ENCODE measurements at places on chromosomes 2 and 18.

DNA sequence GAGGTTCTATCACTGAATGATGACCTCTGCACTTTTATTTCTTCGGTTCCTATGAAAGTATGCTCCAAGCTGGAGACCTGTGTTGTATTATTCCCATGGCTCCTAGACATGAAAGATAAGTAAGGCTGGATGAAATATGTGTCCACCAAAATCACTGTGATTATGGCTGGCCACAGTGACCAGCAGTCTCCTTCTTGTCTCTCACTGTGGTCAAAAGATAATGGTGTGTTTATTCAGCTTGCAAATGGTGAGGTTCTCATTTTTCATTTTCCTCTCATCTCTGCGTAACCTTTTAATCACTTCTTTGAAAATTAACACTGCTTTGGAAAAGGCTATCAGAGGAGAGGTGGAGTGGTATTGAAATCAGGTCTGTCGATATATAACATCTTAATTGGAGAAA lies 107.8 kb upstream of the DAPL1 start:
- no peak for DNase-seq

GRCh38 chr2:197369933-197370320 lies 59.3 kb upstream of the ANKRD44 start:
- no peak for DNase-seq

- no peak for DNase-seq
Measured at GRCh38 chr2:148603562-148603920, 41.0 kb upstream of the EPC2 start.

DNA sequence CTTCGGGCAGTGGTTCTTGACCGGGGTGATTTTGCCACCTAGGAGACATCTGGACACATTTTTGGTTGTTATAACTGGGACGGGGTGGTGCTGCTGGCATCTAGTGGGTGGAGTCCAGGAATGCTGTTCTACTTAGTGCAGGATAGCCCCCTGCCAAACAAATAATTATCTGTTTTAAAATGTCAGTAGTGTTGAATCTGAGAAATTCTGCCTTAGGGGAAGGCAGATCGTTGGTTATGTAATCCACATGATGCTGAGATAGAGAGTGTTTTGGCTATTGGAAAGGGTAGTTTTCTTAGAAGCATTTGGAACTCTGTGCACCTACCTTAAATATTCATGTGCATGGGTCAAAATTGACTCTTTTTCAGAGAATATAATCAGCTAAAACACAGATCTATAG lies 199.0 kb downstream of the TPGS2 start:
- DNase-seq = no peak

- DNase-seq = no peak
Measured at GRCh38 chr18:36392979-36393287, 95.4 kb downstream of the FHOD3 start.

- no peak for DNase-seq
Measured at GRCh38 chr18:47936952-47937351, 6.5 kb upstream of the SMAD2 start.

- no peak for DNase-seq
Measured at GRCh38 chr2:2748399-2749205, 417.5 kb upstream of the MYT1L start.

GRCh38 chr2:16026816-16027501 lies 86.6 kb downstream of the MYCN start:
- DNase-seq = no peak

- DNase-seq = no peak
Measured at GRCh38 chr18:58267493-58267892, 223.5 kb downstream of the NEDD4L start.

- no peak for DNase-seq
Measured at GRCh38 chr2:88959480-88960204, 268.2 kb downstream of the RPIA start.

DNA sequence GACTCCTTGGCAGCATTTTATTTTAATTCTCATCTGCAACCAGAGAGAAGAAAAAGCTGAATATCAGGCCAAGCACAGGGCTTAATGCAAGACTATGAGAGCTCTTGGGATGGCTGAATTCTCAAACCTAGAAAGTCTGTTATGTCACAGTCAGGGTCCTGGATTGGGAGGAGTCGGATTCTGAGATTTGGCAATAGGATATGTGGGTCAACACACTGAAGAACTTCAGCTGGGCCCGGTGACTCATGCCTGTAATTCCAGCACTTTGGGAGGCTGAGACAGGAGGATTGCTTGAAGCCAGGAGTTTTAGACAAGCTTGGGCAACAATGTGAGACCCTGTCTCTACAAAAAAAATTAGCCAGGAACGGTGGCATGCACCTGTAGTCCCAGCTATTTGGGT lies 102.4 kb downstream of the COL3A1 start:
- DNase-seq = no peak

GRCh38 chr18:47036927-47037578 lies 1.6 kb upstream of the ELOA2 start:
- DNase-seq = no peak

- DNase-seq = no peak
Measured at GRCh38 chr2:152440460-152440859, 105.5 kb downstream of the FMNL2 start.

DNA sequence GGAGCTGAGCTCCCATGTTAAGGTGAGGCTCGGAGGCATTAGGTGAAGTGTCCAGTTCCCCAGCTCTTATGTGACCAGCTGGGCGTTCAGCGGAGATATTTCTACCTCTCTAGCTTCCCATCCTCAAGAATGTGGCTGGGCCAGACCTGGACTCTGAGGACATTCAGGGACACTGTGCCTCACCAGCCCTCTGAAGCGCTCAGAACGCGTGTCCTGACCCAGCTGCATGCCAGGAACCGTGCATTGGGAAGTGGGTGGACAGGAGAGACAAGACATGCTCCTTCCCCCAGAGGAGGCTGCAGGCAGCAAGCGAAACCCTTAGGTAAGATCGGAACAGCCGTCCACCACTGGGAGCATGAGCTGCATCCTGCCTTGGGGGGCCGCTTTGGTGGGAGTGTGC lies 38.0 kb upstream of the GPAT2 start:
- no peak for DNase-seq

- peak; percentile 75 for DNase-seq
Measured at GRCh38 chr2:61538920-61539520, 864 bp upstream of the XPO1 start.

DNA sequence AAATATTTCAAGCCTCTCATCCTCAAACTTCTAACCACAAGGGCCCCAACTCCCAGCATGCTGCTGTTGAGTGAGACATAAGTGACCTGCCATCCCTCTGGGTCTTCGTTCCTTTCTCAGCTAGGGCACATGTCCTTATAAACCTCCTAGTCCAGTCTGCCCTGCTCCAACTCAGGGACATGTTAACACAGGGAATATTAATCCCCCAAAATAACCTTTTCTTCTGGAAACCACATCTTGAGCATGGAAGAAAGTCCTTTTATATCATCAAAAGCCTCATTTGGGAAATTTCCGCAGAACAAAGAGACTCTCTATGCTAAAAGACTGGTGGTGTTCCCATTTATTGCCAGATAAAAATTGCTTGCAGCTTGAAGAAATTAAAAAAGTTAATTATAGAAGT lies 14.4 kb downstream of the TNP1 start:
- DNase-seq = no peak

- DNase-seq = no peak
Measured at GRCh38 chr2:106107509-106108131, 86.5 kb downstream of the UXS1 start.

GRCh38 chr18:68431922-68432198 lies 283.0 kb downstream of the TMX3 start:
- DNase-seq = no peak

- peak; percentile 79 for DNase-seq
Measured at GRCh38 chr2:191382801-191383200, 137.6 kb downstream of the MYO1B start.

GRCh38 chr18:55458456-55459203 lies 129.4 kb downstream of the TCF4 start:
- no peak for DNase-seq

- DNase-seq = no peak
Measured at GRCh38 chr2:30348825-30349224, 98.2 kb upstream of the LCLAT1 start.

- DNase-seq = peak; percentile 15
Measured at GRCh38 chr2:18149660-18150246, 271.3 kb downstream of the KCNS3 start.

DNA sequence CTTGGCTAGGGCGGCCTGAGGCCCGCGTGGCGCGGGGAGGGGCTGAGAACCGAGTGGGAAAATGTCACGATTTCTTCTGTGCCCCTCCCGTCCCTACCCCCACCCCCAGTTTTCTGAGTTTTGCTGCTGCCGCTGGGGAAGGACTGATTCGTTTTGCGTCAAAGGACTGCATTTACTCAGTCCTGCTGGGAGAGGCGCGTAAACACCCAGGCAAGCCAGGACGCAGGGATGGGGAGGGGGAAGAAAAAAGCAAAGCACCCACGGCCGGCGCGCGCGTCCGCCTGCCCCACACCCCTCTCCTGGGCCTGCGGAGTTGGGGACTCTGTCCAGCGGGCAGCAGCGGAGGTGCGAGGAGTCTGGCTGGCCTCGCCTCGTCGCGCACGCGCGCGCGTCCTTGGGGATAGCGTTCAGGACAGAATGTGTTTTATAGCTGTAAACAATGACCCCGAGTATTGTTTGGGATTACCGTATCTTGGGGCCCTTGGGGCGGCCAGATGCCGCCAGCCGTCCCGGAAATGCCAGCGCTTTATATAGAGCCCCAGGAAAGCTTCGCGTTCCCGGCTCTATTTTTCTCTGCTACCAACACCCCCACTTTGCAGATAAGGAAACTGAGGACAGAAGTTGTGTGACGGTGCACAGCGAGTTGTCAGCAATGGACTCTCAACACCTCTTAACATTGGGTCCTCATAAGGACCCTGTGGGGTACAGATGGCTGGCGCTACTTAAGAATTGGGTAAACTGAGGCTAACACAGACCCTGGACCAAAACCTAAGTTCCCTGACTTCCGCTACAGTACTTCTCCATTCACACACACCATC lies 1.7 kb upstream of the FOSL2 start:
- DNase-seq = peak; percentile 57

DNA sequence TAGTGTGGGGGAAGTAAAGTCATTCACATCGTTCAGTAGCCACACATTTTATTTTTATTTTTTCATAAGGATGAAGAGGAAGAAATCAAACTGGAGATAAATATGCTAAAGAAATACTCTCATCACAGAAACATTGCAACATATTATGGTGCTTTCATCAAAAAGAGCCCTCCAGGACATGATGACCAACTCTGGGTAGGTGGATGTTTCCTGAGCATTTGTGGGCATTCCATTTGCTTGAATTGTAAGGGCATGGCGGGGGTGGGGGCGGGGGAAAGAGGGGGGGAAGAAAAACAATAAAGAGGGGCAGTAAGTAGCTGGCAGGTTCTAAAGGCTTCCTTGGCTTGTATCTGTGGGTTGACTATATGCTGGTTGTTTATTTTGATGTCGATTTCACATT lies 126.4 kb downstream of the MAP4K4 start:
- DNase-seq = no peak

DNA sequence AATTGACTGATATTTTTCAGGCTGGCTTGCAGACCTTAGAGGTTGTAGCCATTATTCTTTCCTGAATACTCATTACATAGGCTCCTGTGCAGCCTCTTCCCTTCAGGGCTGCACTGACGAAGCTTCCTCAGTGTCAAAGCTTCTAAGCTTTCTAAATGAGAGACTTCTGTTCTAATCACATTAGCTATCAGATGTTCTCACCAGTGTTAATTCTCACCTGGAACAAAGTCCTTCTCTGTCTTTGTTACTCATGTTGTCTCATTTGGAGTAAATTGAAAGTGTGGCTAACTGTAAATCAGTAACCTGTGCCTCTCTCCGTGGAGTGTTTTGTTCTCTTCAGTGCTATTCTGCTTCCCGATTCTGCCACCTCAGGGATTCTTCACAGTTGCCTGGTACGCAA lies 76.9 kb downstream of the MC4R start:
- DNase-seq = no peak

DNA sequence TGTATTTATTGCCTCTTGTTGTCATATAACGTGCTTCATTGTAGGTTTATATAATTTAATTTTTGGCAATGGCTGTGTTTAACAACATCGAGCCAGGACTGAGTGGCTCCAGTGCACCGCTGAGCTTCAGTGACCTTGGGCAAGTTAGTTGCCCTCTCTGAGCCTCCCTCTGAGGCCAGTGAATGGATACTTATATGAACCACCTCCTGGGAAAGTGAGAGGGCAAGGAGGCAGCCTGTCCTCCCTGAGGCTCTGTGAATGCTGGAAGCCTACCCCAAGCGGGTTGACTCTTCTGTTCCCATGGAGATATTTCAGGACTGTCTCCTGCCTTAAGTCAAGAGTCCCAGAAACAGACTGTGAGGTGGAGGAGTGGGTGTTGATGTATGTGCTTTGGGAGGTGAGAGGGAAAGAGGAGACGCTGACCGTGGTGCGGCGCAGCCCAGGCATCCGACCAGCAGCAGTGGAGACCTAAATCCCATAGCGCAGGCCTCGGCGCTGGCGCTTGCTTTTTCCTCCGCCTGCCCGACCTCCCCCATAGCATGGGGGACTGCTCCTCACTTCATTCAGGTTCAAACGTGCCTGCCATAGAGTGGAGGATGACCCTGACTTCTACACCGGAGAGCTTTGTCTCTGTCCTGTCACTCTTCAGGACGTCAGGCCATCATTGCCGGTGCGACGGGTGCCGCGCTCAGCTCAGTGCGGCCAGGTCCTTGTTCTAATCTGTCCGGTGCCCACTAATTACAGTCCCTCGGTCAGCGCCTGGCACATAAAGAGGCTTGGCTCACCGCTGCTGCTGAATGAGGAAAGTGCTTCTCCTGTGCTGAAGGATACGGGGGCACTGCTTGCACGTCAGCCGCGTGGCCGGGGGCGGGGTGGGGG lies 167.3 kb upstream of the HS6ST1 start:
- DNase-seq = no peak

DNA sequence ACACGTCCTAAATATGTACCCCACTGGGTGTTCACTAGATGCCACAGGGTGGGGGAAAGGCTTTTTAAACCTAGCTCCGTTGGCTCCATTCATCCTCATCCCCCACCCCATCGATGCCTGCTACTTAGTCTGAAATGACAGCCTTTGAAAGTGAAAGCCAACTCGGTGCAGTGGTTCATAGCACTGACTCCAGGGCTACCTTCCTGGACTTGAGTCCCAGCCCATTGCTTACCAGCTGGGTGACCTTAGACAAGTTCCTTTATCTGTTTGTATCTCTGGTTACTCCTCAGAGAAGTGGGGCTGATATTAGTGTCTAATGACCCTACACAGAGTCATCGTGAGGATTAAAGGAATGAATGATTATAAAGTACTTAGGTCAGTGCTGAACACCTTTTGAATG lies 24.4 kb downstream of the EHD3 start:
- no peak for DNase-seq

DNA sequence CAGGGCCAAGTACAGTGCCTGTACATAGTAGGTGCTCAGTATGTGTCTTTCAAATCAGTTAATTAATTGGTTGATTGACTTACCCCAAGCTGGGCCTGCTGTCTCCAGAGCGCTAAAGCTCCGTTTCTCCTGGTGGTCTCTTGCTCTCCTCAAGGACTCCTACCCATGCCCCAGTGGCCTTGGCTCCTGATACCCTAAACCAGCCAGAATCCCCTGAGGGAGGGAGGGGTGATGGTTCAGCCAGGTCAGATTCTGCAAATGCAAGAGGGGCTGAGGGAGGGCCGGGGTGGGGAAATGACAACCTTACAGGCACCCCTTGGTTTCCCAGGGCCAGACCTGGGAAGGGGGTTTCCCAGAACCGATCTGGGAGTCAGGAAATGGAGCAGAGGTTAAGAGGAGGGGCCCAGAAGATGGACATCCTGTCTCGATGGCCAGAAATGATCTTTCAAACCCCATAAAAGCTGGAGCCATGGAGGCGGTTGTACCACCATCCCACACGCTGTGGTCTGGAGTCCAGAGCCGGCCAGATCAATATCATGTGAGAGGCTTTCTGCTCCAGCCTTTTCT lies 209.1 kb downstream of the TNS1 start:
- no peak for DNase-seq
